Stimulated activated CD4-positive, alpha-beta T cell treated with anti-CD3 and anti-CD28 coated beads, Interleukin-2, amount 100 ng/mL, for 24 hours (primary cell): ENCODE measurements at places on chromosomes 7 and 10.

- no peak for DNase-seq
Measured at GRCh38 chr7:45408409-45408737, 165.8 kb upstream of the ADCY1 start.

DNA sequence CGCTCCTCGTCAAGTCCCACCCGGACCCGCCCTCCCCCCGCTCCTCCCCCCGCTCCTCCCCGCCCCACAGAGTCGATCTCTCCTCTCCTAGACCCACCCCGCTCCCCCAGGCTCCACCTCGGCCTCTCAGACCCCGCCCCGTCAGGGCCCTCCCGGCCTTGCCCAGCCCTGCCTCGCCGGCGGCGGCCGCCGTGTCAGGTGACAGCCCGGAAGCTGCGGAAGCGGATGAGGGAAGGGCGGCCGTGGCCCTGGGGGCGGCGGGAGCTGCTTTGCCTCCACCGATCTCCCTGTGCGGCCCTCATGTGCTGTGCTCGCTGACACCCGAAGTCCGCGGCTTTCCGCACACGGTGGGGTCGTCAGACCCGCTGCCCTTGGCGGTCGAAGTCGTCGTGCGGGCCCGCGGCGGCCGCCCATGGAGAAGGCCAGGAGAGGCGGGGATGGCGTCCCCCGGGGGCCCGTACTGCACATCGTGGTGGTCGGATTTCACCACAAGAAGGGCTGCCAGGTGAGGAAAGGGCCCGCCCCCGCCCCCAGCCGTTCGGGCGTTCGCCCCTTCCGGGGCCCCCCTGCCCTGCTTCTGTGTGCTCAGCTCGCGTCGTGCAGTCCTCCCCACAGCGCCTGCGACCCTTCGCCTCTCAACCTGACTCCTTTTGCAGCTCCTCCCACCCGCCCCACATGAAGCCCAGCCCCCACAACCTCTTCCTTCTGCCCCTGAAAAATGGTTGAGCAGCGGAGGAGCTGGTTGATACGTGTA is at the start of gene AVL9:
AVL9 (plus strand) TSS at position 192 of the 754 bp plus-strand sequence; CDS start at position 413, 221 bp downstream.
- DNase-seq, result peak; percentile 98

- no peak for DNase-seq
Measured at GRCh38 chr7:17535776-17536175, 237.3 kb downstream of the AHR start.

- DNase-seq, result no peak
Measured at GRCh38 chr7:66211429-66211828, 6.3 kb downstream of the TPST1 start.

- no peak for DNase-seq
Measured at GRCh38 chr10:71644307-71645180, 75.0 kb downstream of the C10orf105 start.

- DNase-seq, result no peak
Measured at GRCh38 chr10:131109726-131110125, 201.8 kb downstream of the TCERG1L start.

GRCh38 chr10:84484541-84484940 is 156.2 kb downstream of the CCSER2 start:
- no peak for DNase-seq

- DNase-seq, result no peak
Measured at GRCh38 chr7:80135309-80136104, 876 bp downstream of the GNAI1 start.

- no peak for DNase-seq
Measured at GRCh38 chr10:122186816-122187810, 84.0 kb upstream of the BTBD16 start.

DNA sequence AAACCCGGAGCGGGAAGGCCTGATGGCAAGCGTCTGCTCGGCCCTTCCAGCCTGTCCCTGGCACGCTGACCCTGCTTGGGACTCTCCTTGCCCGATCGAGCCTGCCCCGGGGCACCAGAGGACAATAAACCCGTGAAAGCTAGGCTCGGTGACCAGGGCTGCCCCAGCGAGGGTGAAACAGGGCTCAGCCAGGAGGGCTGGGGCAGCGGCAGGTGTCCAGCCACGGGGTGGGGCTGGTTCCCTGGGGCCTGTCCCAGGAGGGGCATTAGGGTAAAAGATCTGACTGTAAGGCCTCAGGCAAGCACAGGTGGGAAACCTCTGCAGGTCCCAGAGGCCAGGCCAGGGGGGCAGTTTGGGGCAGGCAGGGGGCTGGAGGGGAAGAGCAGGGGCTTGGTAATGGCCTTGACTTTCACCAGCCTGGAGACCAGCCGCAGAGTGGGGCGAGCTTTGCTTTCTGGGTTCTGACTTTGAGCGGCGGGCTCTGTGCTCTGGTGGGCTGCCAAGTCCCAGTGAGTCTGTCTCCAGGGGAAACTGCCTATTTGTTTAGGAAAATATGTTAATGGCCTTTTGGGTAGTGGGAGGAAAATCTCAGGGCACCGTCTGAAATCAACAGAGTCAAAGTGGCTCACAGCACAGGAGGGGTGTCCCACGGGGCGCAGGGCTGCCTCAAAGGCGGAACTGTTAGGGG is 68.2 kb upstream of the INPP5A start:
- no peak for DNase-seq

GRCh38 chr10:102408728-102409603 is 9.6 kb downstream of the PSD start:
- peak; percentile 81 for DNase-seq

DNA sequence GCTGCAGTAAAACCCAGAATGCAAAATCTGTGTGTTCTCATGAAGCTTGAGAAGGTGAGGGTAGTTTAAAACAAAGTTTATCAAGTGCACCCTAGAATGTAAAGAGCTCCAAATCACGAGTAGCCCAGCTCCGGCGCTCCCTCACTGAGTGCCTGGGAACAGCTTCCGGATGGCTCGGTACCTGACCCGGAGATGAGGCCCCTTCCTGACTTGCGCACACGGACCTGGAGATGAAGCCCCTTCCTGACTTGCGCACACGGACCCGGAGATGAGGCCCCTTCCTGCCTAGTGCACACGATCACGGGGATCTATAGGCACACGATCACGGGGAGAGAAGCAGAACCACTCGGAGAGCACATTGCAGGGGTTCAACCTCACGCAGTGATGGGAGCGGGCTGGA is 322.1 kb upstream of the RNF32 start:
- DNase-seq, result no peak

GRCh38 chr7:130982160-130982638 is 248.2 kb upstream of the KLF14 start:
- DNase-seq, result no peak

GRCh38 chr7:88229302-88229995 is 9.6 kb upstream of the SRI start:
- DNase-seq, result no peak

DNA sequence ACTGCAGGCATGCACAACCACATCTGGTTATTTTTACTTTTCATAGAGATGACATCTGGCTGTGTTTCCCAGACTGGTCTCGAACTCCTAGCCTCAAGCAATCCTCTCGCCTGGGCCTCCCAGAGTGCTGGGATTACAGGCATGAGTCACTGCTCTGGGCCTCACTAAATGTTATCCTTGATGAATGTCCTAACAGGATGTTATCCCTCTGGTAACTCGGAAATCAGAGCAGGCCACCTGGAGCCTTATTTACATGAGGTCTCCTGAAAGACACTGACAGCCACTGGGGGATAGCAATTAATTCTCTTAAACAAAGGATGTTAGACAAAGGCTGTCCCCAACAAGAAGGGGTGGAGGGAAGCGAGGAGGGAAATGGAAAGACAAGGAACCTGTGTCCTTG is 4.5 kb upstream of the ZNF438 start:
- no peak for DNase-seq

GRCh38 chr7:44587843-44588711 is 6.0 kb upstream of the TMED4 start:
- peak; percentile 47 for DNase-seq

- DNase-seq, result no peak
Measured at GRCh38 chr7:93055543-93056107, 62.2 kb downstream of the SAMD9 start.
